ENCODE measurements at places on chromosomes 6 and 20.

DNA sequence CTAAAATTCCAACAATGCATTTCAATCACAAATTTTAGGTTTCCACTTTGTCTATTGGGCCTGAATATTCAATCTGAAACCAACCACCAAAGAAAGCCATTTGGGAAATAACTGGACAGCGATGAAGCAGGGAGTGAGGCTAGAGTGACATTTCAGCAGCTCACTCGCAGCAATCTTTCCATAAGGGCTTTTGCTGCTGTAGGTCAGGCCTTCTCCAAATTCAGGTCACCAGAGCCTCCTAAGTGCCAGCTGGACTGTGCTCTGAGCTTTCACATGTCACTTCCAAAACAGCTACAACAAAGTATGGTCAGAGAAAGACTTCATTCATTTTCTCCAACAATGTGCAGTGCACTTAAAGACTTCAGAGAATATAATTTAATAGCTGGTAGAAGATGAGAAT, 194.8 kb downstream of the FRK start:
- no peak for DNase-seq

DNA sequence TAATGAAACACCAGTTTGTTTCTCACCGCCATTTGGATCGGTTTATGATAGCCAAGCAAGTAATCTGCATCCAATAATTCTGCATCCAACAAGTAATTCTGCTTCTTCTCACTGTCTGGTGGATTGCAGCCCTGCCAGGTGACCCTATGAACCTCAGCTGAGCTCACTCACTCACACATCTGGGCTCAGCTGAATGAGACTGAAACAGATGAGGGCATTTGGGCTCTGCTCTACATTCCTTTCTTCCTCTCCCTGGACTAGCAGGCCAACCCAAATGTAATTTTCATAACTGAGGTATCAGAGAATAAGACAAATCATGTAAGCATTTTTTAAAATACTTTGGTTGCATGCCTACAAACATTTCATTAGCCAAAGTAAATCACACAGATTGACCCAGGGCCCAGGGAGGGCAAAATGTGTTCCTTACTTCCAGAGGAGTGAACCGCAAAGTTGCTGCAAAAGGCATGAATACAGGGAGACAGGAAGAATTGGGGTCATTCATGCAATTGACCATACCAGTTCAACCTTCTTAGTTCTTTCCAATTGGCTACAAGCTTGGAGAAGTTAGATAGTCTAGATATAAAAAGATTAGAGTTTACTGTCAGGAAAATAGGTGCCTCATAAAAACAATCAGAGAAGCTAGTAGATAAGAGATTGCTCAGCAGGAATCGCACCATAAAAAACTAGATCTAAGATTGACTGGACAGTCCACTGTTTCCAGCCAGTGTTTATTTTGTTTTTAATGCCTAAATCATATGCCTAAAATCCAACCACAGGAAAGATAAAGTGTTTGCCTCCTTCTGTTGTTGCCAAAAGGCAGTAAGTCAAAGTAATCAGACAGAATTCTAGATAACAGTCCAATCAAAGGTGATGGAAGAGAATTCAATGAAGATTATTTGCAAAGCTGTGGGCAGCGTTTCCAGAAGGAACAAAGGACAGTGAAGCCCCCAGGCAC, 43.7 kb downstream of the CBLN4 start:
- DNase-seq, result no peak

GRCh38 chr6:91276315-91276714, 689.4 kb upstream of the MAP3K7 start:
- DNase-seq, result no peak

GRCh38 chr6:20242397-20242796, 30.1 kb upstream of the MBOAT1 start:
- no peak for DNase-seq

DNA sequence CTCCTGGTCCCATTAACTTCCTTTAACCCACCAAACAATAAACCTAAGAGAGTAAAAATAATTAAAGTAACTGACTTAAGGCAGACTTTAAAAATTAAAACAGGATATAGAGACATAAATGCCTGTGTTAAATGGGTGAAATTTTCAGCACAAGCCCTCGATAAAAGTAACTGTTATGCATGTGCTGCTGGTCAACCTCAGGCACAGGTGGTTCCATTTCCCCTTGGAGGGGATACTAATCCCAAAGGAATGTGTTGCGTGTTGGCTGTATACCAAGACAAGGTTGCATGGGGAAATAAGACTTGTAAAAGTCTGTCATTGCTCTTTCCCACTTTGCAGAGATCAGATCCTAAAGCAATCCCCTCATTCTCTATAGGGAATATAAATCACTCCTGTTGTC, 25.8 kb downstream of the HLA-A start:
- no peak for DNase-seq

- DNase-seq, result no peak
These were observed 142.0 kb upstream of the GMDS start for GRCh38 chr6:2387445-2387844.

GRCh38 chr20:5886788-5887187, 63.5 kb downstream of the TRMT6 start:
- DNase-seq, result no peak
